ENCODE measurements at places on chromosomes 6 and 20. TPM values are rescaled to one million over a fixed set of nuclear protein-coding genes. Genes with fewer than 3 reads are reported as not detected.

ULBP3 gene
- 1.6 TPM for polyA plus RNA-seq

PLN gene
- 4.4 TPM for polyA plus RNA-seq

DNA sequence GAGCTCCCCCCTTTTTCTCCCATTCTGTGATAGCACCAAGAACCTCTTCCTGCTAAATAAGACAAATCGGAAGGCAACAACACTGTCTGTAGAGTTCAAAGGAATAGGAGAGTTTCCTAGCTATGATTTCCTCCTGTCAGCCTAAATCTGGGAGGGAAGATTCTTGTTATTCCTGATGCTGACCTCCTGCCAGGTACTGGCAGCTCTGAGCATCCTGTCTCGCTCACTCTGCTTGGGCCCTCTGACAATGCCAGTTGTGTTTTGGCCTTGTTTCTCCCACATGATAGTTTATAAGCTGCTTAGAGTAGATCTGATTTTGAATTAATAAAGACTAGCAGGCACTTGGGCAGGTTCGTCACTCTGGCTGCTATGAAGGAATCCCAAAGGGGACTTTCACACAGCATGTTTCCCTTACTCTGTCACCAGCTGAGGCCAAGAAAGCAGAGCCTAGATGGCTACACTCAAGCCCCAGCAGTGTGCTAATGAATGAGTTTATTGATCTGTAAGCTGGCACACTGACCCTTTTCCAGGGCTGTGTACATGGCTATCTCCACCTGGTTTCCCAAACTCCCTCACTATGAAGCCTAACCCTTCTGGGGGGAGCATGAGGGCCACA, 52.3 kb downstream of the UQCC1 start:
- no peak for DNase-seq

RCAN2 gene
- 3.2 TPM for polyA plus RNA-seq

TOMM34 gene
- 14.0 TPM for polyA plus RNA-seq

DNA sequence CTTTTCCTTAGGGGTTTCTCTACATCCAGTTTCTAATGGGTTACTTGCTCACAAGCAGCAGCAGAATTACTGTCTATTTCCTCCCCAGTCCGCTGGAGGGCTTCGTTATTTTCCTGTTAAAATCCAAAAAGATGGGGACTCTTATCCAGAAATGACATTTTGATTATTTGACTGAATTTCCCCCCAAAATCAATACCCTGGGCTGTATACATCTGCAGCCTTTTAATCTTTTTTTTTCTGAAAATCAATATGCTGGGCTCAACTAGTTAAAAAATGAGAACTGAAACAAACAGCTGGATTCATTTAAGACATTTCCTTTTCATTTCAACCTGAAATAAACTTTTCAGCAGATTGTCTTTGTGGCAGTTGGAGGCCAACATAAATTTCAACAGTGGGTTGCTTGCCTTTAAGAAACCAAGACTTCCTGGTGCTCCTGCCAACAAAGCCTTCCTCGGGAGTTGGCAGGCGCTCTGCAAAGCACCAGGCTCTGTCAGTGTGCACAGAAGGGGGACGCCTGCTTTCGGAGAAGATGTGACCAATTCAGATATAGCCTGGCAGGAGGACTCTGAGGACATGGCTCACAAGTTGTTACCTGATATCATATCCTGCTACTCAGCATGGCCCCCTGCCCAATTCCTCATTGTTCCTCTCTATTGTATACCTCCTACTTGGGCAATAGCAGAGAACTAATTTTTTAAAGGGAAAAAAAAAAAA, 204.7 kb upstream of the ARG1 start:
- DNase-seq: peak; percentile 60

GRCh38 chr6:169045486-169045885, 208.2 kb downstream of the THBS2 start:
- DNase-seq: peak; percentile 46

DNA sequence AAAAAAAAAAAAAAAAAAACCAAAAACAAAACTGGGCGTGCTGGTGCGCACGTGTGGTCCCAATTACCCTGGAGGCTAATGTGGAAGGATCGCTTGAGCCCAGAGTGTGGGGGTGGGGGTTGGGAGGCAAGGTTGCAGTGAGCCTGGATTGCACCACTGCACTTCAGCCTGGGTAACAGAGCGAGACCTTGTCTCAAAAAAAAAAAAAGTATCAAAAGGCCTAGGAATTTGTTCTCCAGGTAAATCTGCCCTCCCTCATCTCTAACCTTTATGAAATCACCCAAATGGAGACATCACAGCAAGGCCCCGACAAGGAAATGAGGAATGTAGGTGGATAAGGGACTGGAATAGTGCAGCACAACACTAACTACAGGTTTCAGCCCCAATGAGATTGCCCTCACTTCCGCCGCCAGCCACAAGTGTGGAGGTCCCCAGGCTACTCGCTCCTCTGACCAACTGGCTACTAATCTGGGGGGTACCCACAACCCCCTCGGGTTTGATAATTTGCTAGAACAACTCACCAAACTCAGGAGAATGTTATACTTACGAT, 36.8 kb upstream of the DDR1 start:
- no peak for DNase-seq

DNA sequence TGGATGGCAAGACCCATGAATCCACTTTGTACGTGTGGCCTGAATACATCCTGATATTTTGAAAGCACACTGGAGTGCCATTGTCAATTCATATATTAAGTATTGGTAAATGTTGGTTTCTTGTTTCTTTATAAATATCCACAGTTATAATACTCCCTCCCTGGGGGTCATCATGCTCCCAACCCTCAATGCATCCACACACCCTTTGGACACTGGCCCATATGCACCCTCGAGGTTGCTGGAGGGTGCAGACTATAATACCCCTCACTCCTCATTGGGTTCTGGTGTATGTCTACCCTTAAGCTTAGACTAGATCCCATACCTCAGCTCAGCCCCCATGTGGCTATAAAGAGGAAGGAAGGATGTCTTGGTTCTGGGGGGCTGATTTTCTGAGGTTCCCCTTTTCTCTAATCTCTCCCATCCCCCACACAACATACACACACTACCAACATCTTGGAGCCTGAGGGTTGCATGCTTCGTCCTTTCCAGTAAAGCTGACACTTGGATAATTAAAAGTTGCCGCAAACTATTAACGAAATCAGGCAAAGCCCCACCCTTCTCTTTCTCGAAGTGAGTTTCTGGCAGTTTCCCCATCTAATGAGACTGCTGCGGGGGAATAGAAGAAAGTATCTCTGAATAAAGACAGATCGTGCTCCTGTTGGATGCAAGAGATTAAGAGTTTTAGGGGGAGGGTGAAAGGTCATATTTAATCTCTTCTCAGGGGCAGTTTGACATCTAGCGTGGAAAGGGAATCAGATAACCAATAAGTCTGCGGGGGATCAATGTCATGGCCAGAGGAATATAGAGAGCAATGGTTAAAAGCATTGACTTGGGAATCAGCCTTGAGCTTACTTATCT, 7.4 kb downstream of the PIM1 start:
- no peak for DNase-seq

- DNase-seq: no peak
These were observed 50.7 kb upstream of the SYNDIG1 start for GRCh38 chr20:24418731-24419130.

- DNase-seq: no peak
These were observed 38.5 kb upstream of the NAA20 start for GRCh38 chr20:19978511-19979210.

DNA sequence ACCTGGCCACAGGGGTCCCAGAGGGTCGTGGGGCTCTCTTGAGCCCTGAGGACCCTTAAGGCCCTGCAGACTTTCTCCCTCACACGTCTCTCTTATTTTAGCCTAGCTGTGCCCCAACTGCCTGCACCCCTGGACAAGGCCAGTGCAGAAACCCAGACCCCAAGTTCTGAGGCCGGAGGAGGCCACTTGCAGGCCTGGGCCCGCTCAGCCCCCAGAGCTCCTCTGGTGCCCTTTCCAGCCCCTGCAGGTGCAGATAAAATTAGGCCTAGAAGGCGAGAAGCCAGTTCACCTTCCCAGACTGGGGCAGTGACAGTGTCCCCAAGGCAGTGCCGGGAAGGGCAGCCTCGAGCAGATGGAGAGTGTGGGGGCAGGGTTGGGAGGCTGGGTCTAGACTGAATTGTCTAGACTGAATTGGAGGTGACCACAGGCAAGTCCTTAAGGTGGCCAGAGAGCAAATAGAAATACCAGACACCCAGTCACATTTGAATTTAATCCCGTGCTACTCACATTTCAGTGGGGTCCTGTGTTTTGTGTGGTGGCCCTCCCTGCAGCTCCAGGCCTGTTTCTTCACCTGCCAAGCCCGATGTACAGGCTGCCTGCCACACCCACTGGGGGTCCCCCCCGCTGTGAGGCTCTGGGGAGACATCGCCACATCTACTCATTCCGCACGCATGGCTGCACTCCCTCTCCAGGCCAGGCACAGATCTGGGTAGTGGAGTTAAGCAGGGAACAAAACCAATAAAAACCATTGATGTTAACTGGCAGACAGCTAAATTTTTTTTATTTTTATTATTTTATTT, 8.6 kb upstream of the IP6K3 start:
- no peak for DNase-seq

RIN2 gene
- polyA plus RNA-seq: 32.0 TPM

DNA sequence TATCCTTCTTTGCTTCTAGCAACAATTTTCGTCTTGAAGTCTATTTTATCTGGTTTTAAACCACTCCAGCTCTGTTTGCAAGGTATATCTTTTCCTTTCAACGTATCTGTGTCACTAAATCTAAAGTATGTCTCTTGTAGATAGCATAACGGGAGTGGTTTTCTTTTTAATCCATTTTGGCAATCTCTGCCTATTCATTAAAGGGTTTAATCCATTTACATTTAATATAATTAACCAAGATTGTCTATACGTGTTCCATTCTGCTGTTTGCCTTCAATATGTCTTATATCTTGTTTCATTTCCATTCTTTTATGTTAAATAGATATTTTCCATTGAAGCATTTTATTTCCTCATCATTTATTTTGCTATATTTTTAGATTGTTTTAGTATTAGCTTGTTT, 587.9 kb downstream of the C6orf118 start:
- DNase-seq: no peak

DNA sequence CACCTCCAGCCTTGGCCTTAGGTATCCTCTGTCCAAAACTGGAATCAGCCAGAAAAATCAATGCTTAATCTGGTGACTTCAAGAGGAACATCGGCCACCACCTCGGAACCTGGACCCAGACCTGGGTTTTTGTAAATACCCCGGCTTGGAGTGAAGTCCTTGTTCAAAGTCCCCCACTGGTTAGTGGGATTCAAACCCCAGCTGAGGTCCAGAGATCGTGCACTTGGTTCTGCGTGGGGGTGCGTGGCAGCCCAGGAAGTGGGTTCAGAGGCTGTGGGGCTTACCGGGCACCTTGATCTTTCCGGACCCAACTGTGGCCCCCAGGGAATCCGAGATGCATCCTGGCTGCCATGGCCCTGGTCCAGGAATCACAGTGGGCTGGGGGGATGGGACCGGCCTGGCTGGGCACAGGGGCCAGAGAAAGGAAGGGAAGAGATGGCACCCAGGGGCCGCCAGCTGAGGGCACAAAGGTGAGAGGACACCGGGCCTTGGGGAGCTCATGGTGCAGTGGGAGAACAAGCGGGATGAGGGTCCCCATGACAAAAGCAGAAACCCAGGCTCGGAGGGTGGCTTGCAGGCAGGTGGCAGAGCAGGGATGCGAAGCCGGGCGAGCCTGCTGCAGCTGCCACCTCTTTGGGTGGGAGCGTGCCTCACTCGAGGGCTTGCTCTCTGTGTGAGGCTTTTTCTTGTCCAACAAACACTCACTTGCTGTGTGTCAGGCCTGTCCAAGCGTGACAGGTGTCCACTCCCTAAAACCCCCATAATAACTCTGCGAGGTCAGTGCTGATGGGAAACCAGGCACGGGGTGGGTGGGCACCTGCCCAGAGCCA, 27.7 kb downstream of the ZBP1 start:
- DNase-seq: no peak

GRCh38 chr6:15421945-15422733, 176.3 kb downstream of the JARID2 start:
- DNase-seq: no peak

DNA sequence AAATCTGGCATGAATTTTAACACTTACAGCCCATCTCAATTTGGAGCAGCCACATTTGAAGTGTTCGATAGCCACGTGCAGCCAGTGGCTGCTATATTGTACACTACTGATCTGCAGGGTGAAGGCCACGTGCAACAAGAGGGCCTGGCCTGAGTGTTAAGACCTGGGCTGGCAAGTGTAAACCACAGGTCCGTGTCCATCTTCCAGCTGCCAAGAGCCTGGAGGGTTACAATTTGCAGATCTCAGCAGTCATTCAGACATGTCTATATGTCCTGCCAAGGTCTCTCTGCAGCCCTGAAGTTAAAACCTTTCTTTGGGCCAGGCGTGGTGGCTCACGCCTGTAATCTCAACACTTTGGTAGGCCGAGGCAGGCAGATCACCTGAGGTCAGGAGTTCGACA, 14.1 kb downstream of the SGK2 start:
- DNase-seq: no peak

RBBP8NL gene
- not detected for polyA plus RNA-seq

DNA sequence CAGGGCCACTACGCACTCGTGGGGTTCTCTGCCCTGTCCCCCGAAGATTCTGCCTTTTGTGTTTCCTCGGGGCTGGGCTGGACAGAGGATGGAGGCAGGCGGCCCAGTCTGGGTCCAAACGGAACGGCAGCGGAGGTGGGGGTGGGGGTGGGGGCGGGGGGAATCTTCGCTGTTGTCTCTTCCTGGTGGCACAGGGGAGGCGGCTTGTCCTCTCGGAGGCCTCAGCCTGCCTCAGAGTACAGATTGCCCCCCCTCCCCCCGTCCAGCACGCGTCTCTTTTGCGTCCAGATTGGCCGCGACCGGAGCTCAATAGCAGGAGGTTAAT, 1.4 kb upstream of the INSM1 start:
- DNase-seq: no peak

DNA sequence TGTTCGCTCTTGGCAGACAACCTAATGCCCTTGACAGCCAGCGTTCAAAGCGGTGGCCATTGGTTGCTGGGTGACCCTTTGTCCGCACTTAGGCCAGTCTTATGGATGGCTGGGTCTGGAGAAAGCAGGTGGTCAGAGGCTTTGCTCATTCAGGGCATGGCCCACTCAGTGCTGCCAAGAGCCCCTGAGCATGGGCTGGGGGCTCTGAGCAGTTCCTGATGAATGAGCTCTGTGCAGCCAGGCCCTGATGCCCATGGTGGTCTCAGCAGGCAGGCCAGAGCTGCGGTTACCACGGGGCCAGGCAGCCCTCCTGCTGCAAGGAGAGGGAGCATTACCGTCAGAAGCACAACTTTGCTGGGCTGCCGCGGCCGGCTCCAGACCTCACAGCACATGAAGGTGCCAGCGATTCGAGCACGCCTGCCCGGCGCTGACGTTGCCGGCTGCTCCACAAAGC, 36.3 kb downstream of the CDH4 start:
- no peak for DNase-seq

ARFGEF3 gene
- 1.1 TPM for polyA plus RNA-seq

- DNase-seq: no peak
These were observed 4.4 kb downstream of the TRMT6 start for GRCh38 chr20:5945963-5946362.

PCSK2 gene
- polyA plus RNA-seq: 0.71 TPM

- no peak for DNase-seq
These were observed 172.0 kb downstream of the MYLK4 start for GRCh38 chr6:2578767-2579166.

FKBP1C gene
- 1.9 TPM for polyA plus RNA-seq

CLIC5 gene
- 16.5 TPM for polyA plus RNA-seq

GRCh38 chr6:7675353-7675945, 50.5 kb upstream of the BMP6 start:
- DNase-seq: no peak

Measured in hindlimb muscle (tissue), 1 donor.